ENCODE measurements at places on chromosomes 16 and 17. TPM values are rescaled to one million over a fixed set of nuclear protein-coding genes. Genes with fewer than 3 reads are reported as not detected.

- peak; percentile 23 for DNase-seq
- no peaks in the 10 kb centered on the region for H3K27me3 ChIP-seq
- peaks cover 30% of the 10 kb centered on the region for H3K4me1 ChIP-seq
- H3K27ac ChIP-seq = peak overlapping the region; percentile 44
Observed at GRCh38 chr16:68297908-68298307, 12.8 kb downstream of the SLC7A6OS start.

Gene CNTNAP4
- total RNA-seq = 1.8 TPM

- no peaks in the 10 kb centered on the region for H3K27me3 ChIP-seq
- H3K27ac ChIP-seq = peak overlapping the region; percentile 85
- no peaks in the 10 kb centered on the region for H3K36me3 ChIP-seq
- no peak overlapping the region for H3K4me3 ChIP-seq
- H3K4me1 ChIP-seq = peaks cover 25% of the 10 kb centered on the region
- DNase-seq = peak; percentile 48
Observed at GRCh38 chr16:69613378-69614154, 47.8 kb downstream of the NFAT5 start.

Gene MED31
- total RNA-seq = 13.8 TPM

DNA sequence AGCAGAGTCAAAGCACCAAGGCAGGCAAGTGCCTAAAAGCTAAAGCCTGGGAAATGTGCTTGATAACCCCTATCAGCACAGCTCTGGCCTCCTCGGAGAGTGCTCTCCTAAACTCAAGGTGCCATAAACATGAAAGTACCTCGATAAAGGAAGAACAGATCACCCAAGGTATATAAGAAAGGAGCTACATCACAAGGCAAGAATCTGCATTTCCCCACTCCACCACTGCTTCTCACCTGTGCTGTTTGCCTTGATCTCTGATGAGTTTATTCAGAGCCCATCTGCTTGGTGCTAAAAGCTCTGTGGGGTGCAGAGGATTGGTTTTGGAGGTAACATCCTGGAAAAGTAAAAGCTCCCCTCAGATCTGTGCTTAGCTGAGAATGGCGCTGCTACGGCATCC lies 449.5 kb upstream of the CDH5 start:
- H3K27ac ChIP-seq = no peak overlapping the region
- H3K4me1 ChIP-seq = no peaks in the 10 kb centered on the region
- H3K36me3 ChIP-seq = no peaks in the 10 kb centered on the region

DNA sequence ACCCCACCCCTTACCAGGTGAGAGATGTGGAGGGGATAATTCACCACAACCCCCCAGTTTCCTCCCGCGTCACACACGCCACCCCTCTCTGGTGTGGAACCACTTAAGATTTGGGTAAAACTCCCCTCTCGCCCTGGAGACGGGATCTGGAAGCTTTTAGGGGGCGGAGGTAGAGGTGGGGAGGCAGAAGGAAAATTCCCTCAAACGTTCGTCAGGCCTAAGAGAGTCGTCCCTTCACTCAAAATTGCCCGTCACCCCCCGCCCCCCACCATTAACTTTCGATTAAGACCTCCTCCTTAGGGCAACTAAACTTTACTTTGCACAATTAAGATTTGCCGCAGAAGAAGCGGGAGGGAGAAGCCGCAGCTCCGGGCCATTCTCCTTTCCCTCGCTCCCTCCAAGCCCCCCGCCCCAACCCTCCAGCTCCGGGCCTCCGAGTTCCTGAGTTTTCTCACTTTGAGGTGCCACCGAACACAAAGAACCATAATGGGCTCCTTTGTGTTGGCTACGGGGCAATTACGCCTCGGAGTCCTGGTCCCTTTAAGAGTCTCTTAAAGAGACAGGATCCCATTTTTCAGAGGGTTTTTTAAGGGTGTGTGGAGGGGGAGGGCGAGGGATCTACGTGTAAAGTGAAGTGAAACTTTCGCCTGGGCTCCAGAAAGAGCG lies 985 bp upstream of the FZD2 start:
- H3K36me3 ChIP-seq = no peaks in the 10 kb centered on the region
- peak; percentile 68 for DNase-seq
- peaks cover 2% of the 10 kb centered on the region for H3K27me3 ChIP-seq

Data from hepatocyte (in vitro differentiated cells).